ENCODE measurements at places on chromosomes 1 and 21. TPM values are rescaled to one million over a fixed set of nuclear protein-coding genes. Genes with fewer than 3 reads are reported as not detected.

Gene LRRC8B
- total RNA-seq, result 9.5 TPM

Gene CCDC27
- total RNA-seq, result not detected

Gene STIL
- total RNA-seq, result 5.5 TPM

Gene KCNAB2
- 3.8 TPM for total RNA-seq

Gene GJB5
- 98.8 TPM for total RNA-seq

DNA sequence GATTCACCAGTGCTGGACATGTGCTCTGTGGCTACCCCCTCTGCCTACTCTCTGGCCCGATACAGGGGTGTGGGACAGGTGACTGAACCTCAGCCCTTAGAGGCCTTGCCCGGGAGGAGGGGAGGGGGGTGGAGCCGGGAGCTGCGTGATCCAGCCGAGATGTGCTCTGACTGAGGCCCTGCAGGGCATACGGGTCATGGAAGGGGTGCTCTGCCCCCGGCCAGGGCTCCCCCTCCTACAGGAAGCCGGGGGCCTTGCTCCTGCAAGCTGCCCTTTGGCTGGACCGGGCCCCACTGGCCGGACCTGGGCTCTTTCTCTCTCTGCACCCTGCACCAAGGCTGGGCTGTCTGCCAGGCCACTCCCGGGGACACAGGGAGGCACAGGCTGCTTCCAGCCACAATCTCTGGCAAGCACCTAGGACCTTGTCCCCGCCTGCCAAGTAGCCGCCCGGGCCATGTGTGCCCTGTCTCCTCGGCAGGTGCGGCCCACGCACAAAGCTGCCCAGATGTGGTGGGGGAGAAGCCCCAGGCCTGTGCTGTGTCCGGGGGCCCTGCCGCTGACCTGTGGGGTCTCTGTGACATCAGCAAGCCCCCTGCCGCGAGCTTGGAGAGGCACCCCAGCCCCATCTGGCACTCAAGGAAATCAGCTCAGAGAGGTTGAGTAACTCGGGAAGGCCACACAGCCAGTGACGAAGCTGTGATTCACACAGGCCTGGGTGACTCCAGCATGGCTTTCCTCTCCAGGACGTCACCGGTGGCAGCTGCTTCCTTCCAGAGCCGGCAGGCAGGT is 1.5 kb downstream of the SCNN1D start:
- no peaks in the 10 kb centered on the region for H3K36me3 ChIP-seq
- no peak for DNase-seq
- H3K27ac ChIP-seq, result peak overlapping the region; percentile 67
- H3K27me3 ChIP-seq, result no peaks in the 10 kb centered on the region
- no peak overlapping the region for H3K4me3 ChIP-seq

- H3K27me3 ChIP-seq, result no peaks in the 10 kb centered on the region
- H3K4me3 ChIP-seq, result no peak overlapping the region
- DNase-seq, result no peak
- H3K4me1 ChIP-seq, result peaks cover 10% of the 10 kb centered on the region
These were observed 14.2 kb downstream of the COL6A2 start for GRCh38 chr21:46111857-46112724.

DNA sequence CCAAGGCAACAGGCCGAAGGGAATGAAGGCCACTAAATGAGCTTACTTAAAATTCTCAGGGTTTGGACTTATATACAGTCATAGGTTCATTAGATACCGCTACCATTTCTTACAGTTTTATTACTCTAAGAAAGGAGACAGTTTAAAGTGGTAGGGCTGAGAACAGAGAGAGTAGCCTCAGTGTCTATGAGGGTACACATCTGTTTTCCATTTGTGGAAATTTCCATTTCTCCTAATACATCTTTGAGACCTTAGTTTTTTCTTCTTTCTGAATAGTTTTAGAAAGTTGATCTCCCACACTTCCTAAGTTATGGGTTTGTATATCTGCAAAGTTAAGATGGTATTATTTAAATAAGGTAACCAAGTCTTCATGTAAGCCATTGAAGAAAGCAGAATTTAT is 1279.1 kb downstream of the NCAM2 start:
- no peak overlapping the region for H3K27ac ChIP-seq
- no peak for DNase-seq
- H3K4me3 ChIP-seq, result no peak overlapping the region
- no peaks in the 10 kb centered on the region for H3K27me3 ChIP-seq
- H3K36me3 ChIP-seq, result no peaks in the 10 kb centered on the region
- H3K4me1 ChIP-seq, result no peaks in the 10 kb centered on the region

DNA sequence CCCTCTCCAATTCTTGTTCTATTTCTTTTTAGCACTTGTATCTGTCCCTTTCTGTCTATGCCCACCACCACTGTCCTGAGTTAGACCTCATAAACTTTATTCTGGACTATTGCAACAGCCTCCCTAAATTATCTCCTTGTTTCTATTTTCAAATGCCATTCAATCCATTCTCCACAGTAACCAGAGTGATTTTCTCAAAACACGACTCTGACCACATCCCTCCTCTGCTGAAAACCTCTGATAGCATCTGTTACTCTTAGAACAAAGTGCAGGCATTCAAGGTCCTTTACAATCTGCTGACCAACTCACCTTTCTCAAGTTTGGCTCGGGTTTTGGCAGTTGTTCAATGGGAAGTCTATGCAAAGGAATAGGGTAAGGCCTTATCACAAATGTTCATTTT is 22.8 kb upstream of the GPX7 start:
- no peaks in the 10 kb centered on the region for H3K36me3 ChIP-seq
- H3K27ac ChIP-seq, result no peak overlapping the region
- H3K27me3 ChIP-seq, result peaks cover 8% of the 10 kb centered on the region

DNA sequence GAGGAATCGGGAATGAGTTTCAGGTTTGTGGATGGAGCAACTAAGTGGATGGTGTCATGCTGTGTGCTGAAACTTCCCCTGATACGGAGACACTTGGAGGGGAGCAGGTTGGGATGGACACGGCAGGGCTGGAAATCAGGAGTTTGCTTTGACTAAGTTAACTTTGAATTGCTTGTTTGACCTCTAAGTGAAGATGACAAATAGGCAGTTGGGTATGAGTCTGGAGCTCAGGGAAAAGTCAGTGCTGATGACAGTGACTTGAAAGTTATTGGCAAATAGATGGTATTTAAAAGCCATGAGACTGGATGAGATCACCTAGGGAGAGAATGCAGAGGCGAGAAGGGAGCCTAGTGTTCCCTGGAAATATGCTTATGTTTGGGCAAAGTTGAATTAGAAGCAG is 12.8 kb upstream of the ZSCAN20 start:
- no peaks in the 10 kb centered on the region for H3K27me3 ChIP-seq
- H3K27ac ChIP-seq, result peak overlapping the region; percentile 81
- H3K4me3 ChIP-seq, result no peak overlapping the region
- no peak for DNase-seq
- no peaks in the 10 kb centered on the region for H3K4me1 ChIP-seq
- H3K36me3 ChIP-seq, result no peaks in the 10 kb centered on the region

- H3K36me3 ChIP-seq, result no peaks in the 10 kb centered on the region
- no peak for DNase-seq
- H3K27me3 ChIP-seq, result no peaks in the 10 kb centered on the region
- H3K4me3 ChIP-seq, result no peak overlapping the region
- no peaks in the 10 kb centered on the region for H3K4me1 ChIP-seq
These were observed 303.6 kb downstream of the KCNH1 start for GRCh38 chr1:210830034-210831028.

- peak overlapping the region; percentile 61 for H3K27ac ChIP-seq
- H3K27me3 ChIP-seq, result no peaks in the 10 kb centered on the region
These were observed 4.2 kb downstream of the GOLPH3L start for GRCh38 chr1:150692720-150693119.

DNA sequence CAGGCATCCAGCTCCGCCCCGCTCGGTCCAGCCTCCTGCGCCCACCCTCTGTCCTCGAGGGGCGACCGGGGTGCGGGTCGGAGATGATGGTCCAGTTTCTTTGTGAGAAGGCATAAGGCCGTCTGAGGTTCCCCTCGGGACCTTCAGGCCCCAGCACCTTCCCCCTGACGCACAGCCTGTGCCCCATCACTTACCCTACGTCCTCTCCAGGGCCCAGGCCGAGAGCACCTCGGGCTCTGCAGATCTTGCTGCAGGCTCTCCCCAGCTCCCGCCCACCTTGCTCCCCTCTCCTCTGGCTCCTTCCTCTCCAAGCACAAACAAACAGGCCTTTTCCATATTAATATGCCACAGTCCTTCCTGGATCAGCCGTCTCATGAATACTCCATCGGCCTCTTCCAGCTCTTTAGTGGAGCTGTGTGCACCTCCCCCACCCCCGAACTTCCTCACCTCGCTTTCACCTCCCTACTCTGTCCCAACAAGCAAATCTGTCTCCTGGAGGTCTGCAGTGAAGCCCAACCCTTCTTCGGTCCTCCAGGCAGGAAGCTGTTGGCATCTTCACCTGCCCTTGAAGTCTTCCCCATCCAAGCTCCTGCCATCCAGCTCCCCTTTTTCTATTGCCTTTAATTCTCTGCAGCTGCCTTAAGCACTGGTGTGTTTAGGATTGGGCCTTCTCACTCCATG is 448 bp upstream of the COL9A2 start:
- H3K4me3 ChIP-seq, result peak overlapping the region; percentile 49
- no peaks in the 10 kb centered on the region for H3K36me3 ChIP-seq
- no peak overlapping the region for H3K27ac ChIP-seq
- H3K4me1 ChIP-seq, result peaks cover 32% of the 10 kb centered on the region
- no peaks in the 10 kb centered on the region for H3K27me3 ChIP-seq
- no peak for DNase-seq

DNA sequence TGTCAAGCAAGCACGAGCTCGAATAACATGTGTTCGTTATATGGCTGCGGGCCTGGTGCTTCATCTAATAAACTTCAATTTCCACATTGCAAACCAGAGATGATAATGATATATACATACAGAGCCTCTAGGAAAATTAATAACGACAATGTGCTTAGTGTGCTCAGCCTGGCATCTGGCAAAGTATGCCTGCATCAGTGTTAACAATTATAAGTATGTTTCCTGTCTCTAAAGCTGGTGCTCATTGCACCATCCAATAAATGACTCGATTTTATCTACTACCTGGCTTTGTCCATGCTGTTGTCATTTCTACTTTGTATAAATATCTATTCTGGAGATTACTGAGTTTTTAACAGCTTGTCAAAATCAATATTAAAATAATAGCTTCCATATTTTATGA is 1402.6 kb downstream of the MRPL39 start:
- H3K36me3 ChIP-seq, result no peaks in the 10 kb centered on the region
- H3K27me3 ChIP-seq, result no peaks in the 10 kb centered on the region
- no peak overlapping the region for H3K4me3 ChIP-seq

- no peak overlapping the region for H3K4me3 ChIP-seq
- DNase-seq, result no peak
- no peaks in the 10 kb centered on the region for H3K36me3 ChIP-seq
- no peaks in the 10 kb centered on the region for H3K27me3 ChIP-seq
These were observed 66.7 kb downstream of the CCDC30 start for GRCh38 chr1:42529724-42530181.

GRCh38 chr1:17525996-17526686 is 13.4 kb upstream of the ARHGEF10L start:
- H3K4me1 ChIP-seq, result peaks cover 99% of the 10 kb centered on the region
- H3K36me3 ChIP-seq, result no peaks in the 10 kb centered on the region
- no peaks in the 10 kb centered on the region for H3K27me3 ChIP-seq
- DNase-seq, result no peak
- H3K27ac ChIP-seq, result peak overlapping the region; percentile 93

DNA sequence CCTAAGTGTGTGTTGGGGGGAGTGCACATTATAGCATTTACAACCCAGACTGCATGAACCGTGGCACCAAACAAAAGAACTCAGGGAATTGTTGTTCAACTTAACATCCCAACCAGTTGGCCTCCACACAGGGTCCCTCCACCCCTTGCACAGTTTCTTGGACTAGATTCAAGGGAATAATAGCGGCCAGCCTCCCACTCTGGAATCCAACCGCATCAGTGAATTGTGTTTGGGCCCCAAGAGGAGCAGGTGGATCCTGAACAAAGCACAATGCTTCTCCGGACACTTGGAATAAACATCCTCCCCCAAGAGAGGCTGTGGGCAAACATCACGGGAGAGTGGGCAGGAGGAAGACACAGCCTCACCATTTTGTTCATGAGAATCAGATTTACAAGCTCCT is 18.2 kb downstream of the CD34 start:
- no peaks in the 10 kb centered on the region for H3K27me3 ChIP-seq
- H3K27ac ChIP-seq, result peak overlapping the region; percentile 82
- H3K4me1 ChIP-seq, result peaks cover 62% of the 10 kb centered on the region
- DNase-seq, result no peak

- H3K27me3 ChIP-seq, result no peaks in the 10 kb centered on the region
- H3K36me3 ChIP-seq, result no peaks in the 10 kb centered on the region
- H3K4me1 ChIP-seq, result no peaks in the 10 kb centered on the region
- no peak for DNase-seq
These were observed 119.1 kb upstream of the GALNT2 start for GRCh38 chr1:229947968-229948367.

DNA sequence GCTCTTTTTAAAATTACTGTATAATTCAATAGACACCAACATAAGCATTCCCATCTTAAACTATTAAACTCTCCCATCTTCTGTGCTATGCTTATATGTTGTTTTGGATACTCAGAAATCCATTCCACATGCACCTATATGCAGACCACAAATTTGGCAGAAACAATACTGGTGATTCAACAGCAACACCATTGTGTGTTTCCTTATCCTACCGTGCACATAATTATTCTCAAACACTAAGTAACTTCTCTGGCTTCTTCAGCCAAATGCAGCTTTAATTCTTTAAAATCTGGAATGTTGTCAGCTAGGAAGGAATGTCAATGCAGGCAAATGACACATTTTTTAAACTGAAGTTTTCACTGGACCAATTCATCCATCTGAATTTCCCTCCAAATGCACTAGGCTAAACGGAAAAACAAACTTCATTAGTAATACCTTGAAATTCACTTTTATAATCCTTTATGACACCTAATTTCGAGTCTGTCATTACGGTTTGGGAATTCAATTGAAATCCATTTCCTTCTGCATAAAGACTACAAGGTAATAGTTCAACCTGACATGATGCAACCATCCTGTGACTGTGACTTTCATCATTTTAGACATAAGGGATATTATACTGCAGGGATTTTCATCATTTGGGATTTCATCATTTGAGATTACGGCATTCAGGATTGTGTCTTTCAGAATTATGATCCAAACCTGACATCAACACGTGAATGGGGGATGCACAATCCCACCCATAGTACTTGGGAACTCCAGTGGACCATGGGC is 308.5 kb downstream of the LTN1 start:
- H3K4me3 ChIP-seq, result no peak overlapping the region
- no peaks in the 10 kb centered on the region for H3K4me1 ChIP-seq
- no peak for DNase-seq

DNA sequence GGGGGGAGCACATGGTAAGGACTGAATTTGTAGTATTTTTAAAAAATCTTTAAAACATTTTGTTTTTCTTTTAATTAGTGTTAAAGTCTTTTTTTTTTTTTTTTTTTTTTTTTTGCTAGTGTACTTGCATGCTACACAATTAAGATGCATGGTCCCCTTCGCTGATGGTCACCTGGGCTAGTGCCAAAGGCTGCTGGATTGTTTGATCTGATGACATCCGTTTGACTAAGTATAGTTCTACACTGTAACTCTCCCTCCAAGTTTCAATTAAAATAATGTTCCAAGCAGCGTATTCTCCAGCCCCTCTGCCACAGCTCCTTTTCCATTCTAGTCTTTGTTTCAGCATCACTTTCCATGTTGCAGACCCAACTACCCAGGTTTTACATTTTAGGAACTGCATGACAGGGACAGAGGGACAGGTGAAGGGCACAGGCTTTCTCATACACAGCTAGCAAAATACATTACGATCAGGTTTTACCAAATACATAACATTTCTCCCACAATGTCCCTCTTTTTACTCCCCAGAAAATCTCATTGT is 852 bp upstream of the RAVER2 start:
- H3K36me3 ChIP-seq, result no peaks in the 10 kb centered on the region
- H3K27ac ChIP-seq, result peak overlapping the region; percentile 88
- no peak for DNase-seq
- H3K4me3 ChIP-seq, result peak overlapping the region; percentile 94
- H3K4me1 ChIP-seq, result peaks cover 43% of the 10 kb centered on the region
- no peaks in the 10 kb centered on the region for H3K27me3 ChIP-seq
